ENCODE measurements at places on chromosomes 3 and 15.

DNA sequence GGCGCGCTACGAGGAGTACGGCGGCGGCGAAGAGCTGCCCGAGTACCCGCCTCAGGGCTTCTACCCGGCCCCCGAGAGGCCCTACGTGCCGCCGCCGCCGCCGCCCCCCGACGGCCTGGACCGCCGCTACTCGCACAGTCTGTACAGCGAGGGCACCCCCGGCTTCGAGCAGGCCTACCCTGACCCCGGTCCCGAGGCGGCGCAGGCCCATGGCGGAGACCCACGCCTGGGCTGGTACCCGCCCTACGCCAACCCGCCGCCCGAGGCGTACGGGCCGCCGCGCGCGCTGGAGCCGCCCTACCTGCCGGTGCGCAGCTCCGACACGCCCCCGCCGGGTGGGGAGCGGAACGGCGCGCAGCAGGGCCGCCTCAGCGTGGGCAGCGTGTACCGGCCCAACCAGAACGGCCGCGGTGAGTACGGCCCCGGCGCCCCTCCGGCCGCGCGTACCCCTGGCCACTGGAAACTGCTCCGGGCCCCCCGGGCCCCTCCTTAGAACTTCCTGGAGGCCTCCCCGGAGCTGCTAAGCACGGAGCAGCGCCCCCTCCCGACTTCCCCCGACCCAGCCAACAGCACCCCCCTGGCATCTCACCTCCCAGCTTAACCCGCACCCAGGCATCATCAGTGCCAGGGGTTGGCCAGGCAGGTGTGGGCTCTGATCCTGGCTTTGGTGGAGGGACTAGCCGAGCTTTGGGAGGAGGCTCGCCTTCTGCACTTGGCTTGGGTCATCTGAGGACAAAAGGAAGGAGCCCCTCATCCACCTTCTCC is 1.4 kb downstream of the LOXL1 start:
- no peak for DNase-seq

DNA sequence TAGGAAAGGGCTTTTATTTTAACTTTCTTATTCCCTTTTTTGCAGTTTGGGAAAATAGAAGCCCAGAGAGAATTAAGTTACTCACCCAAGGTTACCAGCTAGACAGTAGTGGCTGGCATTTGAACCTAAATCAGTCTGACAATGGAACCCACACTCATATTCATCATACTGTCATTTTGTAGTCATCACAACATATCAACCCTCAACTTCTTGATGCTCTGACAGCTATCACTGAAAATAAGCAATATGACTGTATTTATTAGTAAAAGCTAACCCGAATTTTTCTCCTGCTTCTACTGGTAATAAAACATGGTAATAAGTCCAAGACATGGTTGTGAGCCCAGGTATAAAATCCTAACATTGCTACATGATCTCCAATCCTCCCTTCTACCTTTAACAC is 585.8 kb upstream of the UBE2E2 start:
- DNase-seq: no peak

DNA sequence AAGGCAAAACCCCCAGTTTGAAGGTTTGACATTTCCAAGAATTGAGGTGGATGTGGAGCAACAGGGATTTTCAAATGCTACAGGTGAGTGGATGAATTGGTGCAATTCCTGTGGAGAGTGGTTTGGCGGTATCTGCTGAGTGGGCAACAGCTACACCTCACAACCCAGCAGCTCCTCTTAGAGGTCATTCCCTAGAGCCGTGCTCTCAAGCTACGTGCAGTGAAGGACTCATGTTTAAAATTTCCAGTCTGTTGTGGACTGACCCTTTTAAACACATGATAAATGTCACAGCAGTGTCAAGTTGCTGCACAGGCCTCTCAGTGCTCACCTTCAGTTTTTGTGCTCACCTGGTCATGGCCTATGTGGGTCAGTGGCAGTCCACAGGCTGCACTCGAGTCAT is 9.5 kb downstream of the C3orf20 start:
- no peak for DNase-seq

DNA sequence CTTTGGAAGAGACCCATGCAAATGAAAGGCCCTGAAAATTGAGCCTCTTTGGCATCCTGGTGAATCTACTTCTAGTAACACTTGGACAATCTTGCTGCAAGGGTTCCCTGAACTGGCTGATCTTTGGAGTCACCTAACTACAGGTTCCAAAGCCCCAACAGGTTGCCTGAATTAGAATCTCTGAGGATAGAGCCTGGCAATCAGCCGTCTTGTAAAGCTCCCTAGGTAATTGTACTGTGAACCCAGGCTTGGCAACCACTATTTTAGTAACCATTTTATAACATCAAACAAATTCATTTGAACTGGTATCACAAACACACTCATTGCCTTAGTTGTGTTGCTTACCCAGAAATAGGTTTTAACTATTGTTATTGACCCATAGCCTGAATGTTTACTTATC is 20.1 kb downstream of the PAQR9 start:
- no peak for DNase-seq

DNA sequence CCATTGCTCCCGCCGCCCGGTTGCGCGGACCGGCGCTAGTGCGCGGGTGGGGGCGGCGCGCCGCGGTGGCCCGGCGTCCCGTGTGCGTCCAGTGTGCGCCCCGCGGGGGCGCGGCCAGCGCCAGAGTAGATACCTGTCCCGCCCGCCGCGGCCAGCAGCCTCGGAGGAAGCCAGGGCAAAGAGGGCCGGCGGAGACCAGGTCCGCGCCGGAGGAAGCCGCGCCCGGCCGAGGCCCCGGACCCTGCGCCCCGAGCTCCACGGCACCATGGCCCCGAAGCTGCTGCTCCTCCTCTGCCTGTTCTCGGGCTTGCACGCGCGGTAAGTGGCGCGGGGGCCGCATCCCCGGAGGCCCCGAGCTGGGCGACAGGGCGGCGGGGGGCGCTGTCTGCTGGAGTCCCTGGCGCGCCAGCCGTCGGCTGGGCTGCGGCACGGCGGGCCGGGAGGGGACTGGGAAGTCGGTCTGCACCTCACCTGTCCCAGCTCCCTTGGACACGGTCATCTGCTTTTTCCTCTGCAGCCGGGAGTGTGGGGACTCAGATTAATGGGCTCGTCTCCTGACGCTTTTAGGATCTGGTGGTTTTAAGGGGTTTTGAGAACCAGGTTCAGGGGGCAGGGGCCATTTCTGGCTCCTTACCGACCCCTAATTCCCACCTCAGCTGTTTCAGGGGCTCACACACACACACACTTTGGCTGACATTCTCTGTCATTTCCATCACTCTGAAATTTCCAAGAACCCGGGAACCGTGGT is 464 bp downstream of the GABRG3 start:
- DNase-seq: no peak

All from NCI-H2107 (cell line).